ENCODE measurements at places on chromosomes 7 and 10.

DNA sequence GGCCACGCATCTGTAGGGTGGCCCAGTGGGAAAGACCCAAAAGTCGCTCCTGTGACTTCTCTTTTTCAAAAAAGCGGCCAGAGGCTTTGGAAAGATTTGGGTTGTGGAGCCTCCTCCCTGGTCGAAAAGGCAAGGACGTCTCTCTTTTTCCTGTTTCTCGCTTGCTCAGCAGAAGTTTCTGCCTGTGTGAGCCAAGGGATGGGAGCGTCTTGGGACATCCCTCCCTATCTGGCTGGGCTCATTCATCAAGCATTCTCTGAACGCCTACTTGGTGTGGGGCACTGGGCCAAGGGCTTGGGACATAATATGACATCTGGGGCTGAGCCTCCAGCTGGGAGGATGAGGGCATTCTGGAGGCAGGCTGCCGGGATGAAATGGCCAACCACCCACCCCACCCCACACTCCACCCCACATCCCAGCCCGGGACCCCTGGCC is 120.9 kb downstream of the C10orf105 start:
- no peak for DNase-seq

DNA sequence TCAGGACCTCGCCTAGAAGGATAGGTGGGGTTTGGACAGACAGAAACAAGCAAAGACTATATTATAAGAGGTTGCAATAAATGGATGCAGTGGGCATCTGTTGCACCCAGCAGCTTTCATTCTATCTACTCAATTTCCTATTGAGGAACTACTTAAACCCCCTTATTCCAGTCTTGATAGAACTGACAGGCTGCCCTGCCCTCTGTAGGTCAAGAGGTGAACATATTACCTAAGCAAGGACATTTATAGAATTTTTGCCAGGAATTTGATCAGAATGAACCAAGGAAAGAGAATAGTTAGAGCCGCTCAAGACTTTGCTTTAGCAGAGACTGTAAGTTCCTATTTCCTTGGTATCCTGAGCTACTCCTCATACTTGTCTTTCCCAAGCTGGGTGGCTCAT is 9.5 kb downstream of the VTI1A start:
- no peak for DNase-seq

DNA sequence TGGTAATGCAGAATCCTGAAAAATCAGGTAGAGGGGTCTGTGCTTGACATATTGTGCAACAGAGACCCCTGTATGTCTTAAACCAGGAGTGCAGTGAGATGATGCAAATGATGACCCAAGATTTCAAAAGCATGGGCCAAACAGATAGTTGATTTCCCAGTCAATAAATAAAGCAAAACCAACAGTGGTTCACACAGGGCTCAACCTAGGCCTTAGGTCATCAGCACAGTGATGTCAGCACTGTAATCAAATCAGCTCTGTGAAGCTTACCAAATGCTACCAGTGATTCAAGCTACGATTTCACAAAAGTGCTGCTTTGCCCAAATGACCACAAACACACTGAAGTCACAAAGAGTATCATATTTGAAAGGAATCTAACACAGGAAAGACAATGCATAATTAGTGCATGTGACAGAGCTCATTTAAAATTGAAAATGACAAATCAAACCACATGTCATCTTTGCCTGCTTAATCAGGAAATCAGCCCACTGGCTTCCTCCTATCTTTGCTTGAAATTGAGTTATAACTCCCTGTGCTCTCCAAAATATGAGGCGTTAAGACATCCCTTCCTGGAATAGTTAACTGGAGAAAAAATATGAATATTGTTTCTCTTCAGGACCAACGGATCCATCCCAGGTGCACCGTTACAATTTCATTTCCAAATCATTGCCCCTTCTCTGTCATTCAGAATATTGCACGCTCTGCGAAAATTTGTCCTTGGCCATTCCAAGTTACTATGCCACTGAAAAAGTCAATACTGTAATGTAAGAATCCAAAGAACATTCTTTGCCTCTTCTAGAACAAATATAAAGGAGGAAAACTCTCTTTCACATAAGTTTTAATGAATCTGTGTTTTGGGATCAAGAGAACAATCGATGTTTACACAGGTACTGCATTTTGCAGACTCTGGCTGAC is 41.9 kb upstream of the ASL start:
- DNase-seq = no peak

- no peak for DNase-seq
Observed at GRCh38 chr7:47143339-47143738, 438.6 kb downstream of the TNS3 start.

DNA sequence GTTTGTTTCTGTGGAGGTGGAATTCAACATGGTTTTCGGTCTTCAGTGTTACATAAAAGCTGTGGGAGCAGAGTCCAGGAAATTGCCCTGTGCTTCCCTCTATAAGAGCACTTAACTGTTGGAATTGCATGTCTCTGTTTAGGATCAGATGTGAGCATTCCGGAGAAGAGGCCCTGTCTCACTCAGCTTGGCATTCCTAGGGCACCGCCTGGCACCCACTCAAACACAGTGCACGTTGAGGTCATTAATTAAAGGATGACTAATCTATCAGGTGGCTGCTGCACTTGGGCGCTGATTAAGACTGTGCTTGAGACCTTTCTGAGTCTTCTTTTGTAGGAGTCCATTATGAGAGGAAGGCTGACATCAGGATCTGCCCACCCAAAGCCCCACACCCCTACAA is 82.8 kb upstream of the VIPR2 start:
- DNase-seq = no peak

GRCh38 chr7:44194562-44195145 is 5.4 kb upstream of the GCK start:
- DNase-seq = no peak

DNA sequence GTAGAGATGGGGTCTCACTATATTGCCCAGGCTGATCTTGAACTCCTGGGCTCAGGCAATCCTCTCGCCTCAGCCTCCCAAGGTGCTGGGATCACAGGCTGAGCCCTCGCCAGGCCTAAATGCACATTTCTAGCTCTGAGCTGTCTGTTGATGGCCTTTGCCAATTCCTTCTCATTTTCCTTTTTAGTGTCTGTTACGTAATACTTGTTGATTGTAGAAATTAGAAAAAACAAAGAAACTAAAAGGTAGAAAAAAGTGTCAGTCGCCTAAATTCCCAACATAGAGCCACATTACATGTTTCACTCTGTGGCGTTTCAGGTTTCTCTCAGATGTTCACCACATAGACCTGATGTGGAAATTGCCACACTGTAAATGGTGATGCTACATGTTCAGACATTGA is 44.0 kb upstream of the RASGEF1A start:
- DNase-seq = no peak

DNA sequence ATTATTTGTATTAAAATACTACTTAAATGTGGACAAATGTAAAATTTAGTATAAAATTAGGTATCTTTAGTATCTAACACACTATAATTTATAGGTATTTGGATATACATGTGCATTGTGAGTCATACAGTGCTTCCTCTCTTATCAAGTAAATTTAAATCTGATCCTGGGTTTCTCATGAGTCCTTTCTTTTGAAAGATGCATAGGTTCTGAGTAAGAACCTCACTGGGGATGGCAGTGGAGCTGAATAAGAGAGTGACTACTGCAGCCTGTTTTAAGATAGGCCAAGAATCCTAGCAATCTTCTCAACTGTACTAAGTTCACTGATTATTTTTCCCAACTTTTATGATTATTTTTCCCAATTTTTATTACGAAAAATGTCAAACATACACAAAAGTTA is 16.2 kb downstream of the CEP55 start:
- no peak for DNase-seq

- no peak for DNase-seq
Observed at GRCh38 chr7:46880508-46881196, 701.3 kb downstream of the TNS3 start.

DNA sequence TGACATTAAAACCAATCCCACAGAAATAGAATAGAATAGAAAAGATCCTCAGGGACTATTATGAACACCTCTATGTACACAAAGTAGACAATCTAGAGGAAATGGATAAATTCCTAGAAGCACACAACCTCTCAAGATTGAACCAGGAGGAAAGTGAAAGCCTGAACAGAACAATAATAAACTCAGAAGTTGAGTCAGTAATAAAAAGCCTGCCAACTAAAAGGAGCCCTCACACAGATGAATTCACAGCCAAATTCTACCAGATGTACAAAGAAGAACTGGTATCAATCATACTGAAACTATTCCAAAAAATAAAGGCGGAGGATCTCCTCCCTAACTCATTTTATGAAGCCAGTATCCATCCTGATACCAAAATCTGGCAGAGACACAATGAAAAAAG is 220.3 kb upstream of the HPS1 start:
- DNase-seq = no peak

DNA sequence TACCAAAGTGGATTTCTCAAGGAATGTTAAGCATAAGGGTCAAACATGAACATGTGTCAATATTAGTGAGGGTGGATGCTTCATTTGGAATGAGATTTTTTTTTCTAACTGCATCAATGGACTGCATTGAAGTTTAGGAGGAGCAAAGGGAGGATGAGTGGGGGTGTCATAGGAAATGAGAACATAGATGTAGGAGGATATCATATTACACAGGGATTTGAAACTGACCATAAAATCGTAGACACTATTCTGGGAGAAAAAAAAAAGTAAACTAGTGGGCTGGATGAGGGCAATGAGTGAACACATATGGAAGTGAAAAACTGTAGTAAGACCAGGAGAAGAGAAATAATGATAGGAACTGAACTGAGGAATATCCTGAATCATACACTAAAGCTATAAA is 109.4 kb downstream of the SEMA3A start:
- no peak for DNase-seq

GRCh38 chr7:142488036-142488633 is 230.3 kb upstream of the PRSS58 start:
- DNase-seq = no peak

DNA sequence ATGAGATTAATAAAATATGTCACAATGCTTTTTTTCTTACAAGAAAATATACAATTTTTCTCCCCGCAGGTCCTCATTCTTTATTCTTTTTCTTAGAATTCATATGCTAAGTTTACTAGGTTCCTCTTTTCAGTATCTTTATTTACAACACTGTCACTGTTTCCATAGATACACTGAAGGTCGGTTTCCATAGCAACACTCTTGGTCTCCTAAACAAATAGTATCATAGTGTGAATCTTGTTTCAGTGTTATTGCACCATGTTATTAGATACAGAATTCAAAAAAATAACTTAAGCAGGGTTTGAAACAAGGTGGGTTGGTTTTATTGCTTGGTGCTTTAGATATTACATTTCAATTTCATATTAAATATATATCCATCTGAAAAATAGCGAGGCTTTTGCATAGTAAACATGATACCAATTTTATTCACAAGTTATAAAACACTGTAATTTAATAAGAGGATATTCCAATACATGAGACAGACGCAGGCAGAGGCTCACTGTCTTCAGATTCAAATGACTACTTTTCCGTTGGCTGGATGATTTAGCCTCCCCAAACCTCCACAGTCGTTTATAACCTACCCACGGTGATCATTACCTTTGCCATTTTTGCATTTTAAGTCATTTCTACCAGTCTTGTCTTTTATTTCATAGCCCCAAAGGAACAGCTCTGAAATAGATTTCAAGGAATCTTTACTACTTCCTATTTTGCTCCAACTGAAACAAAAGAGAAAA is 88.9 kb upstream of the KLF6 start:
- DNase-seq = no peak

GRCh38 chr10:124993736-124994451 is 52.0 kb downstream of the ZRANB1 start:
- DNase-seq = no peak

DNA sequence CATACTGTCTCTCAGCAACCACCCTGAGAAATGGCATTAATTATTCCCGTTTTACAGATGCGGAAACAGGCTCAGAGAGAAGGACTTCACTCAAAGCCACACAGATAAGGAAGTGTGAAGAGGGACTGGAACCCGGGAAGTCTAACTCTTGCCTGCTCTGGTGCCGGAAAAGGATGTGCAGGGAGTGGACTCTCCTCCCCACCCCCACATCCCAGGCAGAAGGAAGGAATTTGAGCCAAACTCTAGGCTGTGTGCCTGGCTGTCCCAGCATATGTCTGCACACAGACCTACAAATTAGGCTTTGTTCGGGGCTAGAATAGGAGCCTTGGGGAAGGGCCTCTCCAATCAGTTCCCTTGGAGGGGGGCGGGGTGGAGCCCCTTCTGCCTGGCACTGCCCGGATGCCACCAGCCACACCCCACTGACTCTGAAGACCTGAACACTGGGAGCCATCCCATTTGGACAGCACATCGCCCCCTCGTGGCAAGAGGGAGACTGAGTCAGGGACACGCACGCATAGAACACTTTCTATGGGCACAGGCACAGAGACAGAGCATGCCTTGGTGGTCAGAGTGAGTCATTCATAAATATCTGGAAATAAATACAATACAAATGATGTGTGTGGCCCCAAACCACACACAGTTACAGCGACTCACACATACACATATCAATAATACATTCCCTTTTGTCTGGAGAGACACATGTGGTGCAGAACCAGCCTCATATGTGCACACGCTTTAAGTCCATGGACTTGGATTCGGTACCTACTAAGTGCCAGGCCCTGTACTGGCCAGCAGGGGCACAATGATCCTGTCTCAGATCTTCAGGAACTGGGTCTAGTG is 13.1 kb downstream of the LZTS2 start:
- peak; percentile 32 for DNase-seq

- peak; percentile 25 for DNase-seq
Observed at GRCh38 chr10:60099998-60100747, 193.8 kb upstream of the CCDC6 start.

DNA sequence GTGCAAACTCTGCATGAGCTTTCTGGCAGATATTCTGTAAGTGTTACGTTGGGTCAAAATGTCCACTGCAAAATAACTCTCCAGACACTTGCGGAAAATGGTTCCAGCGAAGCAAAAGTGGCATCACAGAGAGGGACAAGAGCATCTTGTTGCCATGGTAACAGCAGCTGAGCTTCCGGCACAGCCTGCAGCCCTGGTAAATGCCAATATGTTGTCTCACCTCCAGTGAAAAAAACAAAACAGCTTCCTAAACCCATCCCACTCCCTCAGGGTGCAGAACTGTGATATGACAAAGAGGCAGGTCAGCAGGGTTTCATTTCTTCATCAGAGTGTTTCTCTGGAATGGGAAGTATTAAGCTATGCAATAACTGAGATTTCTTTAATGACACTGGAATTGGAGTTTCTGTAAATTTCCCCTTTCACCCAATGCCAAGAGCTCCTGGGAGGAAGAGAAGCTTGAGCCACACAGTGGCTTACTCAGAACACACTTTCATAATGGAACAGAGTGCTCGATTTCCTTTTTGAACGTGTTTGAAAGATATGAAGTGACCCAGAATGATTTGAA is 65.6 kb downstream of the FOXI2 start:
- no peak for DNase-seq

- no peak for DNase-seq
Observed at GRCh38 chr7:33774762-33775523, 130.4 kb upstream of the BMPER start.

GRCh38 chr10:96986200-96986856 is 154.2 kb downstream of the LCOR start:
- DNase-seq = no peak
